Iris pigment epithelial cell (primary cell): ENCODE measurements at places on chromosomes 16 and 17.

DNA sequence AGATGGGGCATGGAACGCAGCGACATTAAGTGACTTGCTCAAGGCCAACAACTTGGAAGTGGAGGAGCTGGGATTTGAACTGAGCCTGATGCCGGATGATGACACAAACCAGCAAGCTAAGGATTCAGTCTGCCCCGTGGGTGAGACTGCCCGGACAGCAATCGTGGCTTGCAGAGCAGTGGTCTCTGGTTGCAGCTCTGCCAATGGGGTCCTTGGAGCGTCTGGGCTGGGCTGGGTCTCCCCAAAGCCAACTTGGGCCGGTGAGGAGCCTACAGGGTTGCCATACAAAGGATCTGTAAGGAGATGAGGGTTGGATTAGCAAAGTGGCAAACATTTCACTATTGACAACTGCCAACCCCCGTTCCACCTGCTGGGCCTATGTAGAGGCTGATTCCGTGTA, 2.6 kb upstream of the CRISPLD2 start:
- no peak for DNase-seq

GRCh38 chr16:30340621-30341020, 14.5 kb downstream of the CD2BP2 start:
- DNase-seq, result no peak

DNA sequence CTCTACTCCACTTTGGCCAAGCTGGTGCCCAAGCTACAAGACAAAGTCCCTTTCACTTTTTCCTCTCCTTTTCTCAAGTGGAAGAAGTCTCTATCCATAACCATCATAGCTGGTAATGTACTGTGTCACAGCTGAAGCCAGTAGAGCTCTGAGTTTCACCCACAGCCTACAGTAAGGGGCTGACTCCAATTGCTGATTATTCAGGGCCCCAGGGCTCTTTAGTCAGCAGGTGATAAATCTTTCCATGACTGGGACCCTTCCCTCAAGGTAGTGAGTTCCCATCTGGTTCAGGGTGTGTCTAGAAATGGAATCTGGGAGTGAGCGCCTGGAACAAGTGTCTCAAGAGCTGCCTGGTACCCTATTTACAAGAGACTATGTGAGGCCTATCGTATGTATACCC, 436.0 kb upstream of the CA10 start:
- DNase-seq, result no peak

DNA sequence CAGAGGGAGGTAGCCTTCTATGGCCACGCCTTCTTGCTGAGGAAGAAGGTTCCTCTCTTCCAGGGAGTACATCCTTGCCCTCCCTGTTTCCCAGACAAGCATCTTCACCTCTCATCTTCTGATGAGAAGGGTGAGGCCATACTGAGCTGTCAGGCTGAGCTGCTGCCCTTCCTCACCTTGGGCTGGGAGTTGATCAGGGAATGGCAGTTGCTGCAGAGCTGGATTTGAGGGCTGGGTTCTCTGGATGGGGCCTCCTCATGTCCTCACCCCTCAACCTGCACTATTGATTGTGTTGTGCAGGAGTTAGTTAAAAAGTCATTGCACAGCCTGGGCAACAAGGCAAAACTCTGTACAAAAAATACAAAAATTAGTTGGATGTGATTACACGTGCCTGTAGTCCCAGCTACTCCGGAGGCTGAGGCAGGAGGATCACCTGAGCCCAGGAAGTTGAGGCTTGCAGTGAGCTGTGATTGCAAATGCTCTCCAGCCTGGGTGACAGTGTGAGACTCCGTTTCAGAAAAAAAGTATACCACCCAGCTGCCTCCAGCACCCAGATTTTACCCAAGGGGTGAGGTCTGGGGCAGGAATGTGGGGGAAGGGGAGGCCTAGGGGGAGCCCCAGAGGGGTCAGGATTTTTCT, 2.0 kb downstream of the ERBB2 start:
- DNase-seq, result no peak

DNA sequence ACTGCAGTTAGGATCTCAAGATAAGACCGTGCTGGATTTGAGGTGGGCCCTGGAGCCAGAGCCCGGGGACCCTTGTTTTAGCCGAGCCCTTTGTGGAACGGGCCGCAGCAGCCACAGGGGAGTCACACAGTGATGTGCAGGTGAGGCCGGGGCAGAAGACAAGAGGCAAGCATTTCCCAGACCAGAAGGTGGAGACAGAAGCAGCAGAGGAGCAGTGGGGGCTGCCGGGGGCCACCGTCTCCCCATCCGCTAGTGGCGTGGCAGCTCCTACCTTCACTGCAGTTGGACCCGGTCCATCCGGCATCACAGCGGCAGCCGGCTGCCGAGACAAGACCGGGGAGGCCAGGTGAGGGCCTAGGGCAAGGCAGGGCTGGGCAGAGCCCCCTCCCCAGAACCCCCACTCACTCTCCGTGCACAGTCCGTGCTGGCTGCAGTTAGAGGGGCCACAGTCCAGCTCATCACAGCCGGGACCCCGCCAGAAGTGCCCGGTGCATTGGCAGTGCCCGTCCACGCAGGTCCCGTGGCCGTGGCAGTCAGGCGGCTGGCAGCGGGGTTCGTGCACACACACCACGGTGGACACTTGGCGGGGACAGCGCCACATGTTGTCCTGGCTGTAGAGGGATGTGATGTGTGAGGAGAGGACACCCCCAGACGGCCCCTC, 6.0 kb downstream of the NAGPA start:
- no peak for DNase-seq
